ENCODE measurements at places on chromosomes 4 and X.

DNA sequence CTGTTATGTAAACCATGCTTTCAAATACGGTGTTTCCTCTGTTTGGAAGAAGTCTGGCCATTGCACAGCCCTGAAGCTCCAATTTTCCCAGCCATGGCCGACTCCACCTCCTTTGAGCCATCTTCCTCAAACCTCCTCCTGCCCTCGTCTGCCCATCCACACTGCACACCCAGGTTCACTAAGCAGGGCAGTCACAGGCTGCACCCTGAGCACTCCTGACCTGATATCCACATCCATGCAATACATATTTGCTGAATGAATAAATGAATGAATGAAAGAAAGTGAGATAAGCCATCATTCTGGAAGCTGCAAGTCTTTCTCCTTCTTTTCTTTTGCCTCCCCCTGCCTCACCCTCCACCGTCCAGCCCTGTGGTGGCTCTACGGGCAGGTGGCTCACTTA lies 22.2 kb downstream of the XG start:
- DNase-seq: no peak

DNA sequence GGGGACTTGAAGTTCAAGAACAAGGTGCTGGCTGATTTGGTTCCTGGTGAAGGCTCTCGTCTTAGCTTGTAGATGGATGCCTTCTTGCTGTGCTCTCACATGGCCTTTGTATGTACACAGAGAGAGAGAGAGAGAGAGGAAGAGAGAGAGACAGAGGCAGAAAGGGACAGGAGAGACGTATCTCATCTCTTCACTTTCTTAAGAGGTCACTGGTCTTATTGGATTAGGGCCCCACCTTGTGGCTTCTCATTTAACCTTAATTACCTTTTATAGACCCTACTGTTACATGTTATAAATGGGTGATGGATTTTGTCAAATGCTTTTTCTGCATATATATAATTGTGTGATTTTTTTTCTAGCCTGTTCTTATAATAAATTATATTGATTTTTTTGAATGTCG lies 1444.2 kb downstream of the ADGRL3 start:
- DNase-seq: peak; percentile 2

GRCh38 chr4:13415068-13415785 lies 68.9 kb downstream of the RAB28 start:
- no peak for DNase-seq

- DNase-seq: no peak
These were observed 147.9 kb downstream of the SLC4A4 start for GRCh38 chr4:71486550-71487343.

GRCh38 chr4:149676076-149676475 lies 139.6 kb downstream of the IQCM start:
- no peak for DNase-seq

DNA sequence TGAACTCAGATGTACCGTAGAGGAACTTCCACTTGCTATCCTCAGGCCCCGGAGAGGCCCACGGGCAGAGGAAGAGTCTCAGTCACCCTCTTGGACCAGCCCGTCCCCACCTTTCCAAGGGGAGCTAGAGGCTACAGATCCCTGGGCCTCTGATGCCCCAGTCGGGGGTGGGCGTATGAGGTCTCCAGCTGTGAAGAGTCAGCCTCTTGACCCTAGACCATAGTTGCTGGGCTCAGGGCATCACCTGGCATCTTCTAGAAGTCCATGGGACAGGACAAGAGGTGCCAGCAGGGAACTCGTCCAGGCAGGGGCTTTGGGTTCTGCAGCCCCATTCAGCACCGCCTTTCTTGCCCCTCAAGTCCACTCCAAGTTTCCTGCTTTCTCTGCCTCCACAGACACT lies 11.6 kb downstream of the SASH3 start:
- DNase-seq: no peak

DNA sequence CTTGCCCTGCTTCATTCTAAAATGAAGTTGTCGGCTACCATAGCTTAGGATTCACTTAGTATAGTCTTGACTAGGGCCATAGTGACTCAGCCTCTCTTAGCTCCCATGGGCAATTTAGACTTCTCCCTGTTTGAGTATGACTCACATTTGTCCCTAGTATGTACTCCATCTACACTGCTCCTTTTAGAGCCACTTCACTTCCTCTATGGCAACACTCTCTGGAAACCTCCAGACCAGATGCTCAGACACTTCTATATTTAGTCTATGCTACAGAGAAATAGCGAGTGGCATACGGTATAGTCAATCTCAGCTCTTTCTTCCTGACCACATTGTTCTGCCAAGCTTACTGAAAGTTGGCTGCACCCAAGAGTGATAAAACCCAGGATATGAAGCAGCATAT lies 11.2 kb downstream of the MEPE start:
- DNase-seq: no peak

DNA sequence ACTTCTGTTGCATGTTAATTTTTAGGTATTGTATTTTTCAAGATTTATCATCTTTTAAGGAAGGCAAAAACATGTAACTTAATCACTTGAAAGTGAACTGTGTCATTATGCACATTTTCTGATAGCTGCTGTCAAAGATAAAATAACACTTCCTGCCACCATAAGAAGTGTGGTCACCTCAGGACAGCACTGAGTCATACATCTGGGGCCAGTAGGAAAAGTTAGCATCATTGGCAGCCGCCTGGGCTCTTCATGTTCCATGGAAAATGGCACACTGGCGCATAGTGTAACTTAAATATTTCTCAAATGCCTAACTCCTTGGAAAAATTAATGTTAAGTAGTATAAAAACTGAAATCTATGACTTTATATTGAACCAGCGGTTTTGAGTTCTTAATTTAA lies 24.2 kb downstream of the CNKSR2 start:
- DNase-seq: peak; percentile 36

DNA sequence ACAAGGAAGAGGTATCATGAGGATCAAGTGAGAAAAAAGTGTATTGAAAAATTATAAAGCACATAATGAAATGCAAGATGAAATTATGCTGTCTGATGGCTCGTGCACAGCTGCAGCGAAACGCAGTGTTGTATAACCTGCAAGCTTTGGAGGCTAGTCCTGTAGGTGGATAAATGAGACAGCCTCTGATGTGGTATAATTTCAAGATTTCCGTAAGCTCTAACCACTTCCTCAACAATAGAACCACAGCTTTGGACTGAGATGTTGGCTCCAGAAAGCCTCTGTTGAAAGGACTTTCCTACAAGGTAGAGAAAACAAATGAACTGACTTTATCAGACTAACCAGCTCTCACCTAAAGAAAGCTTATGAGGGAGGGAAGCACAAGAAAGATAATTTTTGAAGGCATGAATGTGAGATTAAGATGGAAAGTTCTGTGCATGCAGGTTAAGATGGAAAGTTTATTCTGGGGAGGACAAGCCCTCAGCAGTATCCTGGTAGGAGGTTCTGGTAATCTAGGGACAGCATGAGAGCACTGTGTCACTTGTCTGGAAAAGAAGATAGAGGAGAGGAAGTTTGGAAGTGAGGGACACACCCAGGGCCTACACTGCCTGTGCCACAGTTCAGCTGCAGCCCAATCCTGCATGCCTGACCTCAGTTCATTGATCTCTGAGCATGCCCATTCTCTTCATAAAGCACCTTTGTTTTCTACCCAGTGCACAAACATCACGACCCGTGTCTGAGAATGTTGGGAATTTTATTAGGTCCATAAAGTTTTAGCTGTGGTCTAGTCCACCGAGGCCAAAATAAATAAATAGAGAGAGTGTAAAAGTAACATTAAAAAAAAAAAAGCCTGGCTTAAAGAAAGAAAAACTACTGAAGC lies 161.5 kb upstream of the SFRP2 start:
- peak; percentile 9 for DNase-seq

DNA sequence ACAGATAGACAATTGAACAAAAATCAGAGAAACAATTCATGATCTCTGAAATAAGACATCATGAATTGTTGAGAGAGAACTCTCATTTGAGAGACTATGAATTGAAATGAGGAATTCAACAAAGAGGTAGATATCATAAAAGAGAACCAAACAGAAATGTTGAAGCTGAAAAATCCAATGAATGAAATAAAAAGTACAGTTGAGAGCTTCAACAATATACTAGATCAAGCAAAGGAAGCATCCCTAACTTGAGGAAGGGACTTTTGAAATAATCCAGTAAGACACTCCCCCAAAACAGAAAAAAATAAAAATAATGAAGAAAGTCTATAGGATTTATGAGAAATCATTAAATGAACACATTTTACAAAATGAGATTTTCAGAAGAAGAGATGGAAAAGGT lies 310.0 kb upstream of the PCDH10 start:
- DNase-seq: no peak

DNA sequence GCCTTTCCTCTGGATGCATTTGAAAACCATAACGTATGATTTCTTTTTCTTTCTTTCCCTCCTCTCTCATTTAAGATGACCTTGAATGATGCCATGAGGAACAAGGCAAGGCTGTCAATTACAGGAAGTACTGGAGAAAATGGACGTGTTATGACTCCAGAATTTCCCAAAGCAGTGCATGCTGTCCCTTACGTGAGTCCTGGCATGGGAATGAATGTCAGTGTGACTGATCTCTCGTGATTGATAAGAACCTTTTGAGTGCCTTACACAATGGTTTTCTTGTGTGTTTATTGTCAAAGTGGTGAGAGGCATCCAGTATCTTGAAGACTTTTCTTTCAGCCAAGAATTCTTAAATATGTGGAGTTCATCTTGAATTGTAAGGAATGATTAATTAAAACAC lies 142.8 kb downstream of the GRIA2 start:
- no peak for DNase-seq

- no peak for DNase-seq
These were observed 51.7 kb upstream of the SLC10A4 start for GRCh38 chr4:48431401-48431800.

DNA sequence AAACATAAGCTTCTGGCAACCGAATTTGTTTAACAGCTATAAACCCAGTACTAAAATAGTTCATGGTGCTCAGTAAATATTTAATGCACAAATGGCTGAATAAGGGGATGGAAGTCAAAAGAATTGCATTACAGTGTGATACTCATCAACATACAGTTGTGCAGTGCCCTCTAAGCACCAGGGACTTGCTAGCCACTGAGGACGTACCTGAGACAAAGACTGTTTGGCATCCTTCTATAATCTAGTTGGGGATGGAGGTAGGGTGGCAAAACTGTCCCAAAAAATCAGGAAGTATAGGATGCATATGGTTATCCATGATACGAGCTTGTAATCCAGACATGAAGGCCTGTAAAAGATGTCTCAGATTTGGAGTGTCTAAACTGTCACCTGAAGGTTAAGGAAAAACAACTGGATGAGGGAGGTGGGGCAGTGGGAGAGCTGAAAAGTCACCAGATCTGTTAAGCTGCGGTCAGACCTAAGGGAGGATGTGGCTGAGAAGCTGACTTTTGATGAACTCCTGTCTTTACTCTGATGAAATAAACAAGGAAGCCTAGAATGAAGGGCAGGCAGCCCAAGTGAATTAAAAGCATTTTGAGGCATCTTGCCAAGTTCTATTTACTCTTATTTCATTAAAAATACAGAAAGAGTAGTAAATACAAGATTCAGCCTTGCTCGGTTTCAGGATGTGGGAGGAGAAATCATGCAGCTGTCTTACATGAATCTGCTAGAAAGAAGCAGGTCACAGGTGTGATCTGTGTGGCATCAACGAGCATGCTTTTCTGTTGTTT lies 12.0 kb upstream of the CD38 start:
- DNase-seq: peak; percentile 20

- peak; percentile 39 for DNase-seq
These were observed at the start of gene NUDT10 for GRCh38 chrX:51332188-51332942. TSS of gene NUDT10 (plus strand) at chrX:51332822. CDS start at chrX:51332966, 144 bp downstream.

DNA sequence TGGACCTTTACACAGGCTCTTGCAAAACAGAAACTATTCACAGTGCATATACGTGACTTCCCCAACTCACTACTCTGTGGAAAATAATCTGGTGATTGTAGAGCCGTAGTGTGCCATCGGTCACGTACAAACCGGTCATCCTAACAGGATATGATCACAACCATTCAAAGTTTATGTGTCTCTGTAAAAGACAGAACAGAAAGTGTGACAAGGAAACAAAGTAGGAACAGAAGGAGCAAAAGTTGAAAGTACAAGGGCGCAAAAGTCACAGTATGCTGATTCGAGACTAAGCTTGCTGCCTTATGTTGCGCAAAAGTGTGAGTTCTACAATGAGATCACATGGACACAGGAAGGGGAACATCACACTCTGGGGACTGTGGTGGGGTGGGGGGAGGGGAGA lies 18.6 kb downstream of the MEPE start:
- DNase-seq: no peak

- no peak for DNase-seq
These were observed 39.1 kb downstream of the MCUB start for GRCh38 chr4:109599046-109599652.

DNA sequence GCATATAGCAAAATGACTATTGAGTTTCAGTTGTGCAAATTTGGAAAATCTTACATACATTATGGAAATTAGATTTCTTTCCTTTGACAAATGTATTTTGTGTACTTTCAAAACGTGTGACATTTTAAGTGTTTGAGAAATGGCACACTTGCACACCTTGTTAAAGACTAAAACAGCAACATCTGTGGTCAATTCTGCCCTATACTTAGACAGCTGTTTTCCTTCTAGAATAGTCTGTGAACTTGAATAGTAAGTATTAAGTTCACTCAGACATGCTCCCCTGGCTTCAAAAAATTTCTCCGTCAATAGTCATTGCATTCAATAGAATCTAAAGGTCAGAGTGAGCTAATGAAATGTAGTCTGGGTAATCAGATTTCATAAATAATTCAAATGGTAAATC lies 21.7 kb upstream of the TBC1D9 start:
- no peak for DNase-seq

GRCh38 chr4:40187386-40187906 lies 9.4 kb upstream of the RHOH start:
- no peak for DNase-seq

GRCh38 chr4:100799761-100800539 lies 282.1 kb upstream of the EMCN start:
- DNase-seq: no peak

DNA sequence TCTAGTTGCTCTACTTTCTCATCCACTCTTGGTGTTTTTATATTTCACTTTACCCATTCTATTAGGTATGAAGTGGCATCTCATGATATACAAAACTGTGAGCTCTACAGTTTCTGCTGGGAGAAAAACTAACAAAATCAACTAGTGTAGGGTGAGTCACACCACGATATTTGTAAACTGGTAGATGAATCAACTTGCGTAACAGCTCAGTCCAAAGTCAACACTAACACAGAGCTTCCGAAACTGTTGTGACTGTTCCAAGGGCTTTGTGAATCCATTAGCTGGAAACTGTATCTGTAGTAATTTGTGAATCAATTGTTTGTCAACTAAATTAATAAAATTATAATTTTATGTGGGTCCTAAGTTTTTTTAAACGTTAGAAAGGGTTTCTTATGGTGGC lies 119.8 kb upstream of the TSPAN5 start:
- DNase-seq: peak; percentile 72

Measured in large intestine (tissue), 12 donors.